ENCODE measurements at places on chromosomes 2 and 18.

- no peak for DNase-seq
Measured at GRCh38 chr2:45120546-45120945, 111.3 kb upstream of the SIX2 start.

- DNase-seq, result no peak
Measured at GRCh38 chr2:43743706-43744105, 30.1 kb upstream of the DYNC2LI1 start.

- DNase-seq, result no peak
Measured at GRCh38 chr2:62968168-62968567, 82.5 kb upstream of the OTX1 start.

DNA sequence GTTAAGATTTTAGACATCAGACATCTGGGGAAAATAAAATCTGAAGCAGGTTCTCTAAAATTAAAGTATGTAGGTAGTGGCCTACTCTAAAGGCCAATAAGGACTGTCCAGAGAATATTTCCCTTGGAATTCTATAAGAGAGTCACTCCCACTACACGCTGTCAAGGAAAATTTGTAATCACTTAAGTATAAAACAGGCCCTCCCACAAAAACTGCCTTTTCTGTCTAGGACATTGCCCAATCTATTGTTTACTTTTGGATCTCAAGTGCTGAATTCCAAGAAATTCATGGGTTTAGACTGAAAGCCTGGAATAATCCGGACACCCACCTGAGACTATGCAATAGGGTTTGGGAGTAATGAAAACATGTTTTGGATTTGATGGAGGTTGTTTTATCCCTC lies 1.7 kb upstream of the SRBD1 start:
- DNase-seq, result no peak

GRCh38 chr18:475202-476031 lies 25.1 kb downstream of the COLEC12 start:
- no peak for DNase-seq

DNA sequence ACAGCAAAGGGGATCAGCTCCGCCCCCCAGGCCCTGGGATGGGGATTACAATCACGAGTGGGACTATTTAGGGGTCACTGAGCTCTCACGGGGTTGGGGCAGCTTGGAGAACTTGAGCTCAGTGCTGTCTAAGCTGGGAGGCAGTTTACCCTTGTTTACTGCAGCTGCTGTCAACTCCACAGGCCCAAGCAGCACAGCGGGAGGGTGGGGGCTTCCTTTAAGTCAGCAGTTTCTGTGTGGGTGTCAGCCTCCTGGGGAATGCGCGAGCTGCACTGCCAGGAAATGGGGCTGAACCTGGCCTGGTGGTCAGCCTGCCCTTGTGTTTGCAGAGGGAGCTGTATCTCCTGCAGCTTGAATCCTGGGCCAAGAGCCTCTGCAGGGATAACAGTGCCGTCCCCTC lies 29.8 kb downstream of the TOGARAM2 start:
- DNase-seq, result peak; percentile 64

- DNase-seq, result no peak
Measured at GRCh38 chr2:197878792-197879191, 74.4 kb downstream of the PLCL1 start.
